Large intestine (tissue), 12 donors: ENCODE measurements at places on chromosomes 12 and 14. TPM values are rescaled to one million over a fixed set of nuclear protein-coding genes. Genes with fewer than 3 reads are reported as not detected.

SMCO2 gene
- 0.25 TPM for polyA plus RNA-seq

- DNase-seq = no peak
- no peaks in the 10 kb centered on the region for H3K36me3 ChIP-seq
- H3K27me3 ChIP-seq = no peaks in the 10 kb centered on the region
- no peaks in the 10 kb centered on the region for H3K4me1 ChIP-seq
Observed at GRCh38 chr12:95583933-95584332, 32.7 kb upstream of the USP44 start.

DNA sequence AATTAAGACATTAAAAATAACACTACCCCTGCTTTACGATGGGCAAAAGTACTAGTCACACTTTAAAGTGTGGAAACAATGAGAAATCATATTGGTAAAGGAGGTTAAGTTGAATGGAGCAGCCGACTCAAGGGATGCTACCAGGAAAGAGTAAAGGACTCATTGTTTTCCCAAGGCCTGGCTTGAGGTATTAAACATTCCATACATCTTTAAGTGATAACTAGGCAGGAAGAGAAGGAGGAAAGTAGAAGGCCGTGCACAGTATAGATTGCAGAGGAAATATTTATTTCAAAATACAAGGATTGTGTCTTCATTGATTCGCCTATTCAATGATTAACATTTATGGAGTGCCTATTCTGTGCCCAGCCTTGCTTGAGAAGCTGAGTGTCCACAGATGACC is 20.6 kb upstream of the YARS2 start:
- no peak for DNase-seq
- no peak overlapping the region for H3K4me3 ChIP-seq
- H3K27me3 ChIP-seq = no peaks in the 10 kb centered on the region
- peaks cover 20% of the 10 kb centered on the region for H3K4me1 ChIP-seq
- H3K36me3 ChIP-seq = no peaks in the 10 kb centered on the region

DNA sequence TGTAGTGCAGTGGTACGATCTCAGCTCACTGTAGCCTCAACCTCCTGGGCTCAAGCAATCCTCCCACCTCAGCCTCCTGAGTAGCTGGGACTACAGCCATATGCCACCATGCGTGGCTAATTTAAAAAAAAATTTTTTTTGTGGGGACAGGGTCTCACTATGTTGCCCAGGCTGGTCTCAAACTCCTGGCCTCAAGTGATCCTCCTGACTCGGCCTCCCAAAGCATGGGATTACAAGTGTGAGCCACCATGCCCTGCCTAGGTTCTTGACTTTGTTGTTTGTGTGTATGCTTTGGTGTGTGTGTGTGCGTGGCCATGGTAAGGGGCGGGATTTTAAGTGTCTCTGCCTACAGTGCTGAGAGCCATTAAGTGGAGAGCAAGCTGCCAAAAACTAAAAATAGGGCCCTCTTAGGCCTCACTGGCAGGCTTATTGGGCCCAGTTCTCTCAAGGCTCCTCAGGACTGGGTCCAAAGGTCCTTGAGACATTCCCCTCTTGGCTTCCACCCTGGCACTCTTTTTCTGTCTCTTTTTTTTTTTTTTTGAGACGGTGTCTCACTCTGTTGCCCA is 5.1 kb downstream of the COX14 start:
- no peak for DNase-seq
- H3K27ac ChIP-seq = no peak overlapping the region
- H3K4me3 ChIP-seq = no peak overlapping the region
- peaks cover 31% of the 10 kb centered on the region for H3K36me3 ChIP-seq
- H3K4me1 ChIP-seq = peaks cover 19% of the 10 kb centered on the region

GRCh38 chr12:27968972-27969623 is 3.4 kb downstream of the PTHLH start:
- peaks cover 19% of the 10 kb centered on the region for H3K4me1 ChIP-seq
- peaks cover 80% of the 10 kb centered on the region for H3K27me3 ChIP-seq
- peak overlapping the region; percentile 30 for H3K4me3 ChIP-seq
- no peaks in the 10 kb centered on the region for H3K36me3 ChIP-seq
- no peak for DNase-seq

- no peaks in the 10 kb centered on the region for H3K36me3 ChIP-seq
- no peaks in the 10 kb centered on the region for H3K27me3 ChIP-seq
- DNase-seq = no peak
- H3K27ac ChIP-seq = no peak overlapping the region
Observed at GRCh38 chr12:47190905-47191304, 111.1 kb upstream of the AMIGO2 start.

DNA sequence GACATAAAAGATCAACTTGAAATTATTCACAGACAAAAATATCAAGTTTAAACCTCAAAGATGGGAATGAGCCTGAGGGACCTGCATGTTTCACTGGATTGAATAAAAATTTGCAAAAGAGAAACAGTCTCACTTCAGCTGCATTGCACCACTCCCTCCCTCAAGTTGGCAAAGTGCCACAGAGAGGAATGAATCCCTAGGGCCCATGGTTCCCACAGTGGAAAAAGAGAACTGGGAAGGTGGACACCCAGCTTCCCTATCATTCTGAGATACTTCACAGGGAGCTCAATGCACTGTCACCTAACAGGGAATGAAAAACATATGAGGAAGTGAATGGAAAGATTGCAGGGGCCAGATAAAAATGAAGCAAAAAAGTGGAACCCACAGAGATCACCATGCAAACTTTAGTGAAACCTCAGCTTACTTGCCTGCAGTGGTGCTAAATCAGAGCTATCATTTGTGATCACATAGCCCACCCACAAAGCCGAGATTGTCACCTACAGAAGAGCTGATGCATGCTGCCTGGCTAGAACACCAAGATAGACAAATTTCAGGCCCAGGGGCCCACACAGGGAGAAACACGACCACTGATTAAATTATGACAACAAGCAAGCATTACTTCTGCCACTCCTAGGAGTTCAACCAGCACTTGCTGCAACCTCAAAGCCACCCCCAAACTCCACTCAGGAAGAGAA is 911.3 kb downstream of the LRFN5 start:
- H3K27ac ChIP-seq = no peak overlapping the region
- DNase-seq = no peak
- H3K4me1 ChIP-seq = no peaks in the 10 kb centered on the region
- H3K4me3 ChIP-seq = no peak overlapping the region
- no peaks in the 10 kb centered on the region for H3K27me3 ChIP-seq

- H3K4me3 ChIP-seq = peak overlapping the region; percentile 32
- H3K4me1 ChIP-seq = no peaks in the 10 kb centered on the region
- H3K36me3 ChIP-seq = peaks cover 21% of the 10 kb centered on the region
Observed at GRCh38 chr12:88111074-88111652, 30.7 kb downstream of the CEP290 start.

GRCh38 chr14:24870949-24871701 is 178.8 kb downstream of the STXBP6 start:
- DNase-seq = peak; percentile 85
- no peaks in the 10 kb centered on the region for H3K27me3 ChIP-seq
- H3K27ac ChIP-seq = peak overlapping the region; percentile 61
- H3K4me3 ChIP-seq = no peak overlapping the region

- peaks cover 54% of the 10 kb centered on the region for H3K27me3 ChIP-seq
- no peaks in the 10 kb centered on the region for H3K36me3 ChIP-seq
- no peak for DNase-seq
- peak overlapping the region; percentile 43 for H3K4me3 ChIP-seq
- H3K27ac ChIP-seq = no peak overlapping the region
- H3K4me1 ChIP-seq = peaks cover 9% of the 10 kb centered on the region
Observed at GRCh38 chr14:30874999-30875787, 834 bp downstream of the COCH start.

GRCh38 chr12:113003636-113004035 is 25.3 kb downstream of the OAS2 start:
- H3K27me3 ChIP-seq = no peaks in the 10 kb centered on the region
- no peak for DNase-seq
- no peak overlapping the region for H3K27ac ChIP-seq
- no peaks in the 10 kb centered on the region for H3K4me1 ChIP-seq
- H3K36me3 ChIP-seq = no peaks in the 10 kb centered on the region
- H3K4me3 ChIP-seq = no peak overlapping the region

DNA sequence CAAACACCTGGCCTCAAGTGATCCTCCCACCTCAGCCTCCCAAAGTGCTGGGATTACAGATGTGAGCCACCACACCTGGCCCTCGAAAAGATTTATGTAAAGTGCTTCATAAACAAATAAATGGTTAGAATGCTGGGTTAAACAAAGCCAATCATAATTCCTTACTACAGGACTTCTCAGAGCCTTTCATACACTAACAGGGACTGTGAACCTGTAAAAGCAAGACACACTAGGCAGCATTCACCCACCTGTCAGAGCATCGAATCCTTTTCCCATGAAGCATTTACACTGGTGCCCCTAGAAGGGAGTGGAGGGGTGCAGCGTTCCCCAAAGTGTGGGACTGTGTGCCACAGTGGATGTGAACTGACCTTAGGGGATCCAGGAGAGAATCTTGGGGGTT is 29.5 kb downstream of the TRPV4 start:
- no peak overlapping the region for H3K27ac ChIP-seq
- no peaks in the 10 kb centered on the region for H3K36me3 ChIP-seq
- DNase-seq = no peak
- no peaks in the 10 kb centered on the region for H3K4me1 ChIP-seq
- no peaks in the 10 kb centered on the region for H3K27me3 ChIP-seq

DNA sequence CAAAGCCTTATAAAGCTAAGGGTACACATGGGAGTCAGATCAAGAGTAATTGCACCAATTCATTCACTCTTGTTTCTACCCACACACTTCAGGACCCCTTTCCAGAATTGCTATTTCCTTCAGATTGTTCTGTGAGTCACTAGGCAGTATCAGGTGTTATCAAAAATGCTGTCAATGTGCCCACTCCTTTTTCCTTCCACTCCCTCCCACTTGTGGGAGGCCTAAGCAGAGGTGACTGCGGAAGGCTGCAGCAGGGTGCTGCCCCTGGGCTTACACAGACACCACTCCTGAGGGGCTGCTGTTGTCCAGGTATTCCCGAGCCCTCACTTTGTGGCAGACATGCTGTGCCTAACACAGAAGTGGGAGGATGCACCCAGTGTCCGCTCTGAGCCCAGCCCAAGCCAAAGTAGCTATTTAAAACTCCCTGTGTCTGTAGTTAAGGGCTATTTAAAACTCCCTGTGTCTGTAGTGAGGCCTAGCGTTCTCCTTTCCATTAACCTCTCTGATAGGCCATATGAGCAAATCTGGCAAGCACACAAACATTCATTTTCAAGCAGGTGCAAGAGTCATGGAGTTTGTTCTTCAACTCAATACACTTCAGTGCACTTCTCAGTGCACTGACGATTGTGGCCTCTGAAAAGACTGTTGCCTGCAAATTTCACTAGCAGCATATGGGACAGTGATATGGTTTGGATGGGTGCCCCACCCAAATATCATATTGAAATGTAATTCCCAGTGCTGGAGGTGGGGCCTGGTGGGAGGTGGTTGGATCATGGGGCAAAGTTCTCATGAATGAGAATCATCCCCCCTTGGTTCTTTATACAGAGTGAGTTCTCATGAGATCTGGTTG is 117.8 kb downstream of the PHLDA1 start:
- H3K4me1 ChIP-seq = no peaks in the 10 kb centered on the region
- H3K36me3 ChIP-seq = no peaks in the 10 kb centered on the region
- H3K4me3 ChIP-seq = no peak overlapping the region

TAS2R46 gene
- polyA plus RNA-seq = 0.13 TPM

NRXN3 gene
- polyA plus RNA-seq = 12.8 TPM

DNA sequence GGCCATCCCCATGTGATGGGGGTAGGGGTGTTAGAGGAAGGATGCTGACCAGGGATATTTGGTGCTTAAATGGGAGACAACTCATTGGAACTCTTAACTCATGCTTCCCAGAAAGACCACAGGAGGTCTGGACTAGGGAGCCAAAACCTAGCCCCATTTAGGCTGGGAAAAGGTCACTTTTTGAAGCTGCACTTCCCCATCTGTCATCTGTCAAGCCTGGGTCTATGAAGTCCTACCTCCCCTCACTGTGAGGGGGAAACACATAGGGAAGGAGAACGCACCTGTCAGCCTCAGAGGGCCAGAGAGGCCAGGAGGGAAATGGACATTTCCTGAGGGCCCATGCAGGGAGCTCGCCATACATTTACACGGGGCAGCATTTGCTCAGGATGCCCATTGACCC is 321.0 kb downstream of the BCL11B start:
- peaks cover 3% of the 10 kb centered on the region for H3K27me3 ChIP-seq
- H3K4me1 ChIP-seq = no peaks in the 10 kb centered on the region
- DNase-seq = no peak
- no peak overlapping the region for H3K27ac ChIP-seq
- H3K36me3 ChIP-seq = no peaks in the 10 kb centered on the region

IAPP gene
- polyA plus RNA-seq = 0.10 TPM

- H3K27me3 ChIP-seq = no peaks in the 10 kb centered on the region
- H3K4me3 ChIP-seq = no peak overlapping the region
- H3K27ac ChIP-seq = no peak overlapping the region
Observed at GRCh38 chr14:53368711-53369201, 215.6 kb upstream of the DDHD1 start.

- no peak overlapping the region for H3K27ac ChIP-seq
- no peaks in the 10 kb centered on the region for H3K4me1 ChIP-seq
- no peaks in the 10 kb centered on the region for H3K27me3 ChIP-seq
- H3K36me3 ChIP-seq = no peaks in the 10 kb centered on the region
- DNase-seq = no peak
- no peak overlapping the region for H3K4me3 ChIP-seq
Observed at GRCh38 chr12:95532851-95533250, 18.4 kb downstream of the USP44 start.

GRCh38 chr12:106247674-106248311 is at the start of gene CKAP4:
Gene CKAP4 (minus strand): TSS chr12:106248020. CDS start chr12:106247851, 169 bp downstream.
- H3K36me3 ChIP-seq = peaks cover 3% of the 10 kb centered on the region
- H3K27ac ChIP-seq = peak within 1 kb of the TSS; percentile 71
- no peaks in the 10 kb centered on the region for H3K27me3 ChIP-seq
- peaks cover 14% of the 10 kb centered on the region for H3K4me1 ChIP-seq

GRCh38 chr14:90697132-90697531 is 119.1 kb downstream of the TTC7B start:
- H3K36me3 ChIP-seq = no peaks in the 10 kb centered on the region
- no peak overlapping the region for H3K4me3 ChIP-seq
- no peaks in the 10 kb centered on the region for H3K27me3 ChIP-seq
- H3K27ac ChIP-seq = no peak overlapping the region
- DNase-seq = peak; percentile 23
- H3K4me1 ChIP-seq = peaks cover 3% of the 10 kb centered on the region

- peak overlapping the region; percentile 98 for H3K27ac ChIP-seq
- peak overlapping the region; percentile 98 for H3K4me3 ChIP-seq
- H3K36me3 ChIP-seq = peaks cover 14% of the 10 kb centered on the region
Observed at GRCh38 chr12:48156652-48157017, 680 bp downstream of the ASB8 start.

TCL1A gene
- 0.40 TPM for polyA plus RNA-seq

PTPRQ gene
- polyA plus RNA-seq = 1.1 TPM

CLEC4A gene
- 5.3 TPM for polyA plus RNA-seq

SPATA7 gene
- 18.0 TPM for polyA plus RNA-seq

GRCh38 chr12:108840605-108841332 is 16.6 kb downstream of the SSH1 start:
- H3K27ac ChIP-seq = no peak overlapping the region
- H3K36me3 ChIP-seq = peaks cover 36% of the 10 kb centered on the region
- no peak overlapping the region for H3K4me3 ChIP-seq
- H3K27me3 ChIP-seq = no peaks in the 10 kb centered on the region
- H3K4me1 ChIP-seq = peaks cover 5% of the 10 kb centered on the region
- DNase-seq = no peak

GRCh38 chr12:52121824-52122539 is 42.5 kb downstream of the SMIM41 start:
- H3K27ac ChIP-seq = no peak overlapping the region
- no peak overlapping the region for H3K4me3 ChIP-seq
- H3K4me1 ChIP-seq = peaks cover 10% of the 10 kb centered on the region
- no peaks in the 10 kb centered on the region for H3K36me3 ChIP-seq

PMCH gene
- 0.18 TPM for polyA plus RNA-seq
